ENCODE measurements at places on chromosomes 16 and 17.

DNA sequence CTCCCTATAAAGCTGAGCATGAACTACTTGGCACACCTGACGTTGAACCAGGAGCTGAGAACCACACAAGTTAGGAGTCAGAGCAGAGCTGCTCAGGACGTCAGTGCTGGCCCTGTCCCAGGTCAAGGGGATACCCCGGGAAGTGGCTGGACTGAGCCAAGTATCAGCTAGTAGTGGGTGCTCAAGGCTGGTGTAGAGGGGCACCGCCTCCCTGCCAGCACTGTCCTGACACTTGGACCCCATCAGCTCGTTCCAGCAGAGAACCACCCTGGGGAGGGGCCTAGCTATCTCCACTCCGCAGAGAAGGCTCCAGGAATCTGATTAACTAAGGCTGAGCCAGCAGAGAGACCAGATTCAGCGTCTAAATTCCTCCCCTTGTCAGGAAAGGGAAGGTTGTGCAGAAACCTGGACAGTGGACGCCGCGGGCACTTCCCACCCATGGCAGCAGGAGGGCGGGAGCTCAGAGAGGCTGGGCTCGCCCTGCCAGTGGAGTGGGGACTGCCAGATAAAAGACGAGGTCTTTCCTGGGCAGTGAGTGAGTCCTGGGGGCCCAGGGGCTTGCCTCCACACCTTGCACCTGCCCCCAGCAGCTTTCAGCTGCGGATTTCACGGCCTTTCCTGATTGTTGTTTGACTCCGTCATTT lies 21.0 kb downstream of the C16orf90 start:
- DNase-seq, result no peak

GRCh38 chr17:75943491-75943890 lies 2.6 kb upstream of the FBF1 start:
- DNase-seq, result no peak

DNA sequence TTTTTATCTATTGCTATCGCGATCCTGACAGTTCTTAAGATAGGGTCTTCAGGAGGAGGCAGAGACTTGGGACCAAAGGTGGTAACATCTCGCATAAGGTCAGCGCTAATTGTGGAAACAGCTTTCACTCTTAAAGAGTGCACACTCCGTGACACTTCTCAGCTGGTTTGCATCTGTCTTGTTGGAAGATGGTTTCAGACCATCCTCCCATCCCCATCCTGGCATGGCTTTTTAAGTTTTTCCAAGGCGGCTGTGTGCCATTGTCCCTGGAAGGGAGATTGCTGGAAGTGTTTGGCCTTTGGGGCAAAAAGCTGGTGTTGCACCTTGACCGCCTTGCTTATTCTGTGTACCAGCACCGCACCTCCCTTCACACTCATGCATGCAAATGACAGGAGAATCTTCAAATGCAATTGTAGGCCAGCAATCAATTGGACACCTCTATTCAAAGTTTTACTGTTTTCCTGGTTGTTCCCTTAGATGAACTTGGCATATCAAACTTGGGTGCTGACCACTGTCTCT lies 1.5 kb downstream of the SOCS7 start:
- DNase-seq, result no peak

DNA sequence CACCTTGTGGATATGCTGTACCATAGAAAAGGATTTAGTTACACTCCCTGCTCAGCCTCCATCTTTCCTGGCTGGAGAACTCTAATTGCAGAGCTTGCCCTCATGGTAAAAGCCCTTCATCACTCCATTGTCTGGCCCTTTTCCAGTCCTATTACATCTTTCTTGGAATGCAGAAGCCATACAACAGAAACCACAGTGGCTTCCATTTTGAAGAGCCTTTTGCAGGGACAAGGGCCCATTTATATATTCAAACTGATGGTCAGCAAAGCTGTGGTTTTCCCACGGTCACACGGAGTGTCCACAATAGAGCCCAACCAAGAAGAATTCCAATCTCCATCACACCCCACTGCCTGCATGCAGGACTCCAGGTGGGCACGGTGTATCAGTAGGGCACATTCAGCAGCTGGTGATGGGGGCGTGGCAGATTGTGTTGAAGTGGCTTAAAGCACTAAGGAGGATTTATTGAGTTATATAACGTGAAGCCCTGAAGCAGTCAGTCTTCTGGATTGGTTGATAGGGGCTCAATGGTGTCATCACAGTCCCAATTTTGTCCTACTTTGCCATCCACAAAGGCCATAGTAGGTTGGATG lies 20.3 kb downstream of the COPRS start:
- no peak for DNase-seq

- DNase-seq, result no peak
Measured at GRCh38 chr17:53659181-53659580, 163.5 kb upstream of the KIF2B start.

- DNase-seq, result no peak
Measured at GRCh38 chr16:33059206-33059605, 134.8 kb upstream of the TP53TG3C start.

- peak; percentile 46 for DNase-seq
Measured at GRCh38 chr17:68011199-68011665, 15.0 kb upstream of the C17orf58 start.

Data from stimulated activated CD4-positive, alpha-beta T cell treated with anti-CD3 and anti-CD28 coated beads, Interleukin-1b, Interleukin-23, amount 100 ng/mL, for 1 hour (primary cell).